Gastroesophageal sphincter (tissue), 4 donors: ENCODE measurements at places on chromosomes 6 and 20. TPM values are rescaled to one million over a fixed set of nuclear protein-coding genes. Genes with fewer than 3 reads are reported as not detected.

DNA sequence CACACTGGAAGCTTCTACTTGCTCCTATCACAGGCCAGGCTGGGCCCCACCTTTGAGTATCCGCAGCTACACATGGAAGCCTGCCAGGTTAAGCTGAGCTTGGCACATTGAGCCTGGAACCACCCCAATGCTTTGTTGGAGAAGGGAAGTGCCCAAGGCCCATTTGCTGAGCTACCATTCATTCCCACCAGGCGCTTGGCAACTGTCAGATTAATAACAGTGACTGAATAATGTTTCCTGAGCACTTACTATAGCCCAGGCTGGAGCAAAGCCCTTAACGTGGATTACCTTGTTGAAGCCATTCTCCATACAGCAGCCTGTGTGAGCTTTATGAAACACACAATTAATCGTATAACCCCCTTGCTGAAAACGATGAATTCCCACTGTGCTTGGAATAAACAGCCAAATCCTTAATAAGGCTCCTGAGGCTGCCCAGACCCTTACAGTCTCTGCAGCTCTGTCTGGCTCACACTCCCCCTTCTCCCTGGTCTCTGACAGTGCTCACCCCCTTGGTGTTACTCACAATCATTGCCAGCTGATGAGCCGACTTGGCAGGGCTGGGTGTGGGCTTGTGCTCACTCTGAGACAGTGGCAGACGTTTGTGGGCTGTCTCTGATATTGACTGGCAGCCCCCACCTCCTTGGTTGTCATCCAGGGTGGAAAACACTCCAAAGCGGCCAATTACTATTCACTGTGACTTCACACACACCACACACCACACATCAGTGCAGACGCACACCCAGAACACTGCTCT lies 357.1 kb downstream of the MAFB start:
- no peak for ATAC-seq

DNA sequence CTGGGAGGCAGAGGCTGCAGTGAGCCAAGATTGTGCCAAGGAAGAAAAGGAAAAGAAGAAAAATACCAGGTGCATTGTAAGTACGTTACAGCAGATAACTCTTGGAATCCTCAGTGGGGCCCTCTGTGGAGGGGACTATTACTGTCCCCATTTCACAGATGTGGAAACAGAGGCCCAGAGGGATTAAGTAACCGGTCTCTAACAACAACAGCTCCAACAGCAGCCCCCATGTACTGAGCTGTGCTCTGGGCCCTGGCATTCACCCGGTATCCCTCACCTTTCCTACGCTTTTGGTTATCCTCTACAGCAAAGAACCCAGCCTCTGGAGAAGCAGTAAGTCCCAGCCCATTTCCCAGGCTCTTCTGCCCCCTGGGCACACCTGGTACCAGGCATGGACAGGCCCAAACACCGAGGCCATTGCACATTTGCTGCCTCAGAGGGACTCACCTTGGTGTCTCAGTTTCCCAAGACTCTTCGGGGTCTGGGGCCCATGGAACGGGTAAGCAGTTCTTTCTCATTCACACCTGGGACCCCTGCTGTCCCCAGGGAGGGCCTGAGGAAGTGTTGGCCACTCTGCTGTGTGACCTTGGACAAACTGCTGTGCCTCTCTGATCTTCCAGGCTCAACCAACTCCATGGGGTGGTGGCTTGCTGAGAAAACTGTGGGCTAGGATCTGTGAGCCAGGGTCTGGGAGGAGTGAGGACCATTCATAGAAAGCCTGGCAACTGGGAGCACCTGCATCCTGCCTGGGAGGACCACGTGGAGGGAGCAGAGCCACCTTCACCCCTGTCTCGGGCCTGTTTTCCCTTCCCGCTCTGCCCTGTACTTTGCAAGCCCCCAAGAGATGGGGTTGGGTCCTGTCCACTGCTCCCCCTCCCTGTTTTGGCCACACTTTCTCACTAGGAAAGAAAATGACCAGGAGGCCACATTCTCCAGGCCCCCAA lies 59.9 kb downstream of the SNAI1 start:
- ATAC-seq: no peak

GRCh38 chr6:170296746-170297575 lies 6.1 kb upstream of the DLL1 start:
- no peak for ATAC-seq

DNA sequence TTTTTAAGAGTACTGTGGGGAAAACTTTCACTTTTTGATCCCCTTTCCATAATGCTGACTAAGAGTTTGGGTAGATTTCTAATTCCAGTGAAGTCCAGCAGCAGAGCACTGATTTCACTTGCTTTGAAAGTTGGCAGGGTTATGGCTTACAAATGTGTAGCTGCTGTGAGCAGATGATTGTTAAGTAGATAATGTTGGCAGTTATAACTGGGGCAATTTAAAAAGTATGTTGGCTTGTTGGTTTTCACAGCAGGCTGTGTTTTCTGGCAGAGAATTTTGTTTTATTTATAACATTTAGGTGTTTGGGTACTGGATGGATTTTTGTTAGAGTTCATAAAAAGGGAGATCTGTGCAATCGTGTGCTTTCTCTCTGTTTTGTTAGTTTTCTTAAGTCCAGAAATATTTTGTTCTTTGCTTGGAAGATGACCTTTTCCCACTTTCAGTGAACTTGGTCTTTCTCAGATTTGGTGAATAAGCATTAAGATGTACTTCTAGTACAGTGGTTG lies 31.4 kb downstream of the AFDN start:
- no peak for ATAC-seq

DNA sequence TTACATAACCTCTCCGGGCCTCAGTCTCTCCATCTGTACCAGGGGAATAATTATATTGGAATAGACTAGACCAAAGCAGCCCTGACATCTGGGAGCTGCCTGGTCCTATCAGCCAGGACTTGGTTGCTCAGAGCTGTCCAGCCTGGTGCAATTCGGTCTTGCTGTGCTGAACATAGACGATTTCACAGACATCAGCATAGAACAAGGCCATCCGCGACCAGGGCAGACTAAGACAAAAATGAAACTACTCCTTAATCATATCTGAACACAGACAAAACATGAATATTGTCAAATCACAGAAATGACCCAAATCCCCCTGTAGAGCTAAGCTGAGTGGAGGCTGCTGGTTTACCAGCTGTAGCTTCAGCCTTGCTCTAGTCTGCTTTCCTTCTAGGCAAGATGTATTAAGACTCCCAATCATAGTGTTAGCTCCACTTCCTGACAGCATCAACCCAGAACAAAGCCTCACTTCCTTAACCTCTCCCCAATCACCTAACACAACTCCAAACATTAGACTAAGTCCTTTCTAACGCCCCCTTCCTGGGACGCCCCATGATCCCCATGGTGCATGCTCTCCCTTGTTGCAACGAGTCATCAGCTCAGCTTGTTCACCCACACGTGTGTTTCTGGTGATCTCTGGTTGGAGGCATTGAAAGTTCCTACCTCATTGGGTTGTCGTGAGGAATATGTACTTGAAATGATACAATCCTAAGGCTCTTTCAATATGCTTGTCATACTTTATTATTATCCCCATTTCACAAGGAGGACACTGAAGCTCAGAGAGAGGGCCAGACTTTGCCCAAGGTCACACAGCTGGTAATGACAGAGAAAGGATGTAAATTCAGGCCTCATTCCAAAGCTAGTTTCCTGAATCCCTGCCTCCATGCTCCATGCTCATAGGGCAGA lies 3.5 kb upstream of the MAPK13 start:
- ATAC-seq: no peak

GRCh38 chr20:46435146-46435545 lies 28.7 kb upstream of the ELMO2 start:
- no peak for ATAC-seq

GRCh38 chr6:157450931-157451742 lies 70.1 kb downstream of the ZDHHC14 start:
- ATAC-seq: no peak

Gene SEMG1
- total RNA-seq: not detected

Gene TCF15
- total RNA-seq: 6.6 TPM
